Mesendoderm (in vitro differentiated cells): ENCODE measurements at places on chromosomes 16 and 17.

GRCh38 chr16:28932339-28933141 lies 769 bp downstream of the CD19 start:
- DNase-seq: no peak

GRCh38 chr17:57465610-57466009 lies 209.3 kb downstream of the MSI2 start:
- DNase-seq: no peak

DNA sequence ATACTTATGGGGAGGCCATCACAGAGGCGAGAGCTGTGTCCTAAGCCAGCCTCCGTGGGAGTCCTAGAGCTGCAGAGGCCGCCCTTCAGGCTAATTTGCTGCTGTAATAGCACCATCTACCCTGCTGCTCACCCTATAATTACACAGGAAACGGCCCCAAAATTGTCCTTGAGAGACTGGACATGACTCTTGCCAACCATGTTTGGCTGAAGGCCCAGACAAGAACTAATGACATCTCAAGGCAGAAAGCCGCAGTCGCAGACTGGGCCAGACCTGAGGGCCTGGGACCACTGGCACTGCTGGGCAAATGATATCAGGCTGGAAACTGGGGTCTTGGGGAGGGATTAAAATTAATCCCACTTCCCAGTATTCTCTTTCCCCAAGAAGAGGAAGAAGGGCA lies 24.1 kb downstream of the PSMD7 start:
- DNase-seq: no peak

- DNase-seq: peak; percentile 69
Observed at GRCh38 chr16:31267332-31268032, 7.7 kb downstream of the ITGAM start.

GRCh38 chr16:59707436-59708226 lies 973.5 kb upstream of the GOT2 start:
- DNase-seq: no peak

DNA sequence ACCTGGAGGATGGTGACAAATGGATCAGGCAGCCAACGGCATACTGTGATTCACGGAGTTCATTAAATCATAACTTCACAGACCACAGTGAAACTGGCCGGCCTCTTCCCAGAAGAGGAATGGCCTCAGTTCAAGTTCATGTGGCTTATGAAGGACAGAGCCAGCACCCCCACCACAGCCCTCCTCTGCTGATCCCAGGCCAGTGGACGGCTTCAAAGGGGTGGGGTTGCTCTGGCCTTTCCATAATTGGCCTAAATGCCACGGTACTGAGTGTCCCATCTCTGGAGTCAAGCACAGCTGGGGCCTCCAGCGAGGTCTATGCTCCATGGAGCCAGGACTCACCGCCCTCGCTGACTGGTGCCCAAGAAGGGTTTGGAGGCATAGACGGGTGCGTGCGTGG lies 21.4 kb downstream of the GALNS start:
- no peak for DNase-seq

- DNase-seq: peak; percentile 66
Observed at GRCh38 chr17:6471531-6472465, 27.5 kb downstream of the PIMREG start.

DNA sequence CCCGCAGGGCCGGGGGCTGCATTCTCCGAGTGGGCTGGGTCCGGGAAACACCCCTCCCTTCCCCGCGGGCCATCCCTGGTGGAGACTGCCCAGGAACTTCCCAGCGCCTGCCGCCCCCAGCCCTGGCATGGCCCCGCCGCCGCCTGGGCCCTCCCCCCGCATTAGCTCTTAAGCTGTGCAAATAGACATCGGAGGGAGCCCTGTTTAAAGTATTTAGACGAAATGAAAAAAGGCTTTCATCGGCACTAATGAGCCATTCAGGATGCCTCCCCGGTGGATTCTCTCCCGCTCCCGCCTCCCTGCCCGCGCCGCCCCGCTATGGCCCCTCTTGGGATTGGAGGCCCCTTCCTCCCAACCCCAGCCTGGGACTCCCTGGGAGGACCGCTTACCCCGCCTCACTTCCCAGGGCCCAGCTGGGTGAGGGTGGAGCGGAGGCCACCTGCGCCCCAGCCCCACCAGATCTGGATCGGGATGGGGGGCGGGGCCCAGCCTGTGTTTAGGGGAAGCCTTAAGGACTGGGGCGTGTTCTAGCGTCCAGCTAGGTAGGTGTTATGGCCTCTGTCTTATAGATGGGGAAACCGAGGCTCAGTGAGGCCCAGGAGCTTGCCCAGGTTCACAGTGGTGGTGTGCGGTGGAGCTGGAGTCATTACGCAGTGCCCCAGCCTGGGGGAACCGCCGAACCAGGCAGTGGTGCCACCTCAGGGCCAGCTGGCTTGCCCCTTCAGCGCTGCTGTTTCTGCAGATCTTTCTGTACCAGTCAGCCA lies 19.7 kb downstream of the SEZ6 start:
- peak; percentile 43 for DNase-seq
